Adipocyte (in vitro differentiated cells): ENCODE measurements at places on chromosomes 2 and 18.

- DNase-seq: no peak
Measured at GRCh38 chr2:236117861-236118269, 50.3 kb downstream of the GBX2 start.

DNA sequence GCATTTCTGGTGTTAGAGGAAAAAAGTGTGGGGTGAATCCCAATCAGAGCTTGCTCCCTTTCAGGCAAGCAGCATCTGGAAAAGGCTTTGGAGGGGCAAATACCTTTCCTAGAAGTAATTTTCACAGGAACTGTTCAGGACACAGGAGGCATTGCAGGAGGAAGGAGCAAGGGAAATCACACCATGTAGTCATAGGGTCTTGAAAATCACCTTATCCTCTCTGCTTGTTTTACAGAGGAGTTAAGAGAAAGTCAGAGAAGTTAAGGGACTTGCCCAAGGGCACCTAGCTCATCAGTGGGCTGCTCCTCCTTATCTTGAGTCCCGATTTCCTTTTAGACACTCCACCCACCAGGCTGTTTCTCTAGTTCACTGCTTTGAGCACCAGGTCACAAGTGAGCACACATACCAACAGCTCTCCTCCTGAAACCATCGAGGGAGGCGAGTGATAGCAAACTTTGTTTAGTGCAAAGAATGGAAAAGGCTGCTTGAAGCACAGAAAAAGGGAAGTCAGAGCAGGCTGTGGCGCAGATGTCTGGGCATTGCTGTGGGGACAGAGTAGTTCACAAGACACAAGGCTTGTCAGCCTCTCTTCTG is 89.2 kb upstream of the CXCR4 start:
- no peak for DNase-seq

- DNase-seq: peak; percentile 54
Measured at GRCh38 chr2:181106229-181106628, 125.8 kb downstream of the UBE2E3 start.

DNA sequence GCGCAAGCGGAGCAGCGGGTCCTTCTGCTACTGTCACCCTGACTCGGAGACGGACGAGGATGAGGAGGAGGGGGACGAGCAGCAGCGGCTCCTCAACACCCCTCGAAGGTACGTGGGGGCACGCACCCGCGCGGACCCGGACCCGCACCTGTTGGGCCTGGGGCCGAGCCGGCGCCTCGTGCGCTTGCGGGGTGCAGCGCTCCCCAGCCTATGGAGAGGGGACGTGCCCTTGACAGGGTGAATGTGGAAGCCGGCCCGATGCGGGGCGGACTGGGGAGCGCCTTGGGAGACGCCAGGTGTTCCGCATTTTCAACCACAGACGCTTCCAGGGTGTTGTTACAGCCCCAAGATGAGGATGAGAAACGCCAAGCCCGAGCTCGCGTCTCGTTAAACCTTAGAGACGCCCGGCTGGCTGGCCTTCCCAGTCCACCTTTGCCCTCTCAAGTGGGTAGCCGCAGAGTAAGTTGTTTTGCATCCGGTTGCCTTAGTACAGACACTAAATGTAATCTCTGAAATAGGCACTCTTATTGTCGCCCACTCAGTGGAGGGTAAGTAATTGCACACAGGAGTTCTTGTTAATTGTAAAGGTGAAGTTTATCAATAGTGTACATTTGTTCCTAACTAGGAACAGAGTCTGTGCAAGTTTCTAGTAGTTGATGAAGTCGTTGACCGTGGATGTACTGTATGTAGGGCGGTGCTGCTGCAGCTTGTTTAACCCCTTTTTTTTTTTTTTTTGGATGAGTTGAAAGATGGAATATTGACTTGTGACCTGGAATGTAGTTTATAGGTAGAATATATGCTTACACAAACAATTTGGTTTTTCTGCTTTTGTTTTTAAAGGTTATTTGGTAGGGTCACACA is 815 bp downstream of the GMCL1 start:
- DNase-seq: peak; percentile 47

- DNase-seq: peak; percentile 43
Measured at GRCh38 chr18:63063171-63063570, 256.4 kb downstream of the BCL2 start.

- no peak for DNase-seq
Measured at GRCh38 chr2:96759548-96759947, 1.2 kb upstream of the CNNM4 start.

GRCh38 chr2:22904126-22904684 is 480.8 kb upstream of the KLHL29 start:
- no peak for DNase-seq

GRCh38 chr2:18651842-18652774 is 62.7 kb upstream of the NT5C1B start:
- peak; percentile 63 for DNase-seq

DNA sequence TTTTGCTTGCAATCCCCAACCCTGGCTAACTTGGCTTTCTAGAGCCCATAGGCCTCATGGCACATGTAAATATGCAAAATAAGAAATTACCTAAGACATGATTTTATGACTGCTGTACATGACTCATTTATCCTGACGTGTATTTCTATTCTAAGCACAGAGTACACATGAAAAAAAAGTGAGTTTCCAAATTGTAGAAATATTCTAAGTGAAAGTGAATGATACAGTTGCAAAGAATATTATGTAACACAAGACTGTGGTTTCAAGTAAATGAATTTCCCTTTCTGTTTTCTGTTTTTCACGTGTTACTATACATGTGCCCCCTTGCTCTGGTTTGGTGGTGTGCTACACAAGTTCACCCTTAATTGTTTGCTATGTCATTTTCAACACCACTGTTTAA is 162.4 kb downstream of the LRP1B start:
- DNase-seq: peak; percentile 8

DNA sequence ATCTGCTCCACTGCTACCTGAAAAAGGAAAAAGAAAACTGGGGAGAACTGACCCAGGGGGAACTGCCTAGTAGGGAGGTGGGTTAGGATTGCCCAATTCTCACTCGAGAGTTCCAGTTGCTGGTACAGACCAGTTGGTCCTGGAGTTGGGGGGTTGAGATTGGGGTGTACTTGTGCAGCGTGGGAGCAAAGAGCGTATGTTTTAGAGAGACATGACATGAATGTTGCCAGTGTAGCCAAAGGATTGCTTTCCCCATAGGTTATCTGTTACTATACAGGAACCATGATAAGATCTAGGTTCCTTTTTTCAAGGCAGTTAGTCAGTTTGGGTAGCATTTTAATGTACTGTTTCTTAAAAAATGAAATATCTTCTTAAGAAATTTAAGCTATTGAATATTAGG is 68.6 kb downstream of the APLF start:
- DNase-seq: no peak

DNA sequence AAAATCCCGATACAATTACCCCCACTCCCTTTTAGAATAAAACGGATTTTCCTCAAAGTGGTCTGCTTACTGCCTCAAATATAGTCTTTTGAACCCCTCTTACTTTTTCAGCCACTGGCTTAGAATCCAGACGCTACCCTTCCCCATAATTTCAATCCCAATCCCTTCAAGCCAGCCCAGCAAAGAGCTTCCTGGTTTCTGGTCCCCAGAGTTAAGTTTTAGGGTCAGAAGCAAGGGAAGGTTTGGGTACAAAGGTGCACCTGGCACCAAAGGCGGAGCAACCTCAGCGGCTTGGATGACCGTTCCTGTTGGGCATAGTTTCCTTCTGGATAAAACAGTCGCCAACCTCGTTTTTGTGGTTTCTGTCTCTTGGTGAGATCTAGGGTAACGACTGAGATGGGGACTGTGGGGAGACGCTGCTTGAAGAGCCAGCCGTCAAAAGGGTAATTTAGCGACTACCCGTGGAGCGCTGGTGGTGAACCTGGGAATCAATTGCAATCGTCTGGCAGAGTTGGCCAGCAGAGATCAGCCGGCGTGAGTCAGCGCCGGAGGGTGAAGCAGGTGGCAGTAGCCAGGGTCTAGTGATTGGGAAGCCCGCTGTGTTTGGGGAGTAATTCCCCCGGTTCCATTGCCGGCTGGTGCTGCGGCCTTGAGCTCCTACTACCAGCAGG is 1.6 kb downstream of the FEV start:
- DNase-seq: no peak

GRCh38 chr18:13214609-13215008 is 4.0 kb upstream of the LDLRAD4 start:
- DNase-seq: no peak

DNA sequence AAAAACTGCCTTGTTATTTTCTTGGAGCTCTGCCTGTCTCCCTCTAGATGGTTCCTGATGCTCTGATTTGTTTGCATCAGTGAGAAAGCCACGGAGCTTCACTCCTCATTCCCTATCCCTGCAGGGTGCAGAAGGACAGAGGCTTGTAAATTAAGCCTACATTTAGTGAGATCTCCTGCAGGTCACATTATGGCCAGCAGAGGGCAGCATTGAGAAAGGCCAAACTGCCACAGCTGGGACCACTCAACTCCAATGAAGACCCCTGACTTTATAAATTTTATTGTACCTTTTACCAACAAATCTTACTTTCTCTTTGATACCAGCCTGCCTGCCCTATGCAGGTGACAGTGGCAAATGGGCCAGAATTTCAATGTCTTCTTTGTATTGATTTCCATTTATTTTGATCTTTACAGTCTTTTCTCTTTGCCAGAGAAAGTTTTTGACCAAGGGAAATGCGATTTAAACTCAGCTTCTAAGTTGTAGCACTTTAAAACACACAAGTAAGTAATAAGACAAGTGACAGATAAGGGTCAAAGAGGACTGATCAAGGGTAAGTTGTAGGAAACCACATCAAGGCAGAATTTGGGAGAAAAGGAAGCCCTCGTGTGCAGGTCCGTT is 1029.1 kb upstream of the KLHL29 start:
- DNase-seq: peak; percentile 44

DNA sequence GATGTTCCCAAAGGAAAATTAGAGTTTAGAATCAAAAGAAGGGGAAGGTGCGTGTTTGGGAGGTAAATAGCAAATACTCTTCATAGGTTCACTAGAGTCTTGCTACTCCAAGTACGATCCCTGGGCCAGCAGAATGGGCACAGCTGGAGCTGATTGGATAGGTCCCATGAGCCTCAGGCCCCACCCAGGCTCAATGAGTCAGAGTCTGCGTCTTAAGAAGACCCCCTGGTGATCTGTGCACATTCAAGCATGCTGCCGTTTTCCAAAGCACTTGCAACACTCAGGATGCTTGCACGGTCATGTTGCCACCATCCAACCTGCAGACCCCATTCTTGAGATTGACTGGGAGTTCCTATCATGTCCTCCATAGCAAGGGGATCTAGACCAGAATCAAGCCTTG is 40.5 kb downstream of the ABCG8 start:
- no peak for DNase-seq
